ENCODE measurements at places on chromosomes 2 and 18. TPM values are rescaled to one million over a fixed set of nuclear protein-coding genes. Genes with fewer than 3 reads are reported as not detected.

GRCh38 chr2:120541553-120541932 lies 194.1 kb upstream of the GLI2 start:
- DNase-seq = no peak

DNA sequence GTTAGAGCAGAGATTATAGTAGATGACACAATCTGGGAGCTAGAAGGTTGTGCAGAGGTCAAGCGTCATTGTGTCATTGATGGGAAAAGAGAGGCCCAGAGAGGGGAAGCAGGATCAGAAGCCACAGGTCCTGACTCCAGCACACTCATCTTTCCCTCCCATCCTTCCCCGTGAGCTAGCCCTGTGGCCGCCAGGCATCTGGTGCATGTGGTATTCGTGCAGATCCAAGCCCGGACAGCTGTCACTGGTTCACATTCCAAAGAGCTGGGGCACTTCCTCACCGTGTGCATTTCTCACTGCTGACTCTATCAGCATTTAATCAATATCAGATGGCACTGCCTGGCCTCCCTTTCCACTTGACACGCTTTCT lies 94.1 kb upstream of the THOC1 start:
- no peak for DNase-seq

- peak; percentile 64 for DNase-seq
Measured at GRCh38 chr2:200258881-200259576, 47.5 kb upstream of the SPATS2L start.

LIMS4 gene
- not detected for total RNA-seq

DNA sequence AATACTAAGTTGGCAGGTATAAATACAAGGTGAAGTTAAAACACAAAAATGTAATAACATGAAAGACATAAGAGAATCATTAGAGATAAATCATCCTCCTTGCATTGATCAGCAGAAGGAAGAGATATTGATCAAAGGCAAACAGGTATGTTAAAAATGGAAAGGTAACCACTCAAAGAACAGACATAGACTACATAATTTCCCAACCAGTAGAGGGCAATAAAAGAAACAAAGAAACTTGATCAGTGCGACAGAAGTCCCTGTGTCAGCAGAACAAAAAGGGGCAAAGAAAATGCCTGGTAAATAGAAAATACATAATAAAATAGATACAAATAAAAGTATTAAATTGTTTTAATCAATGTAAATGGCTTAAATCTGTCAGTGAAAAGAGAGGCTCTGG lies 53.6 kb downstream of the FAM228A start:
- DNase-seq = peak; percentile 32

GRCh38 chr2:164015328-164016123 lies 279.7 kb upstream of the FIGN start:
- no peak for DNase-seq

DNA sequence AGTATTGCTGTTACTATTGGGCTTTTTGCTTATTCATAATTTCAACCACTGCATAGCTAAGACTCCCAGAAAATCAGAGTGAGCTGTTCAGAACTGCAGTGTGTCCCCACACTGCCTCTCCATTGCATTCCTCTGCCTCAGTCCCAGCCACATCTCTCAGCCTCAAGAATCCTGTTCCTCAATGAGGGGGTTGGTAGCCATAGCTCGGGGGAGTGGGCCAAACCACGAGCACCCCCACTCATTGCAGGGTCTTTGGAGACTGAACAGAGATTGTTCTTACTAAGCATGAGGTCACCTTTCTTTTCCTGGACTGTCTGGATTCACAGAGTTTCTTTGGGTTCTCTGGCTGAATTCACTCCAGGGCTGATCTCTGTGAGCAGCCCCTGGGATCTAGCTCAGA lies 161.1 kb downstream of the GFPT1 start:
- DNase-seq = no peak

DNA sequence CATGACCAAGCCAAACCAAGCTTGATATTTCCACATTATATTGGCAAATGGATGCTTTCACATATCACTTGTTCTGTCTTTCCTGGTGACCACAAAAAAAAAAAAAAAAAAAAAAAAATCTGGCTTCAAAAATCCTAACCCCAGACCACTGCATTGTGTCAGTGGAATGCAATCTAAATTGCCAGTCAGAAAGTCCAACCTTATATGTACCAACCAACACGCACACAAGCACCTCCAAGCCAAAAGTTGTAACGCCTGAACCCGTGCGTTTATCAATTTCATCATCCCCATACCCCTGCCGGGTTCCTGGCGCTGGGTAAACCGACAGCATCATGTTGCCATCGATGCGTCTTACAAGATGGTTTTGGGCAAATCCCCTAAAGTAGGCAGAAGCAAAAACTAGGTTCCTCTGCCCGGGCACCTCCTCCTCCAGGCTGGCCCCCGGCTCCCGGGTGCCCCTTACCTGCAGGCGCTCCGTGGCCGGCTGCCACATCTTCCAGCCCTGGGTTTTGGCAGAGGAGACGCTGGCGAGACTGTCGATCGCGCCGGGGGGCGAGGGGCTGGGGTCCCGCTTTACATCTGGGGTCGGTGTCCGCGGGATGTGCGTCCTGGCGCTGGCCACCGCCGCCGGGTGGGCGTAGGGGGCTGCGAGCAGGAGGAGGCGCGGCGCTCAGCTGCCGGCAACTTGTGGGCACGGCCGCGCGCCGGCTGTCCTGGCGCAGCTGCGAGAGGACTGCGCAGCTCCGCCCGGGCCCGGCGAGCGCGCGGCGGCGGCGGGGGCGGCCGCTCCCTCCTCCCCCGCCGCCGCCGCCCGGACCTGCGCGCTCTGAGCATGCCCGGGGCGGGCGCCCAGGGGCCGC lies at the start of gene PID1:
Gene PID1 (minus strand): TSS at position 737 of the 860 bp plus-strand sequence. CDS start 244 bp downstream, at position 493.
- peak; percentile 6 for DNase-seq

DNA sequence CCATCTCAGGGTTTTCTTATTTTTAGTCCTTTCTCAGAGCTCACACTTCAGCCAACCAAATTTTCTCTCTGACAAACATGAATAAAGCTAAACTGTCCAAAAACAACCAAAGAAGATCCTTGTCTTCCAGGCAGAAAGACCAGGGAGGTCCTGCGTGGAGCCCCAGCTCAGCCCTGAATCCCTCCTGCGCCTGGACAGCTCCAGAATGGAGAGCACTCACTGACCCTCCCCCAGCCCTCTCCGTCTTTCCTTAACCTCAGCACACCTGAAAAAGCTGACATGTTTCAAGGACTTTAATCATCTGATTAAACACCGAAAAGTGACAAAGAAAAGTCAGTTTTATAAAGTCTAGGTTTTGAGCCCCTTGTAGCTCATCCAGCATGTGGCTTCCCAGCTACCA lies 22.9 kb upstream of the GNAL start:
- DNase-seq = no peak

DNA sequence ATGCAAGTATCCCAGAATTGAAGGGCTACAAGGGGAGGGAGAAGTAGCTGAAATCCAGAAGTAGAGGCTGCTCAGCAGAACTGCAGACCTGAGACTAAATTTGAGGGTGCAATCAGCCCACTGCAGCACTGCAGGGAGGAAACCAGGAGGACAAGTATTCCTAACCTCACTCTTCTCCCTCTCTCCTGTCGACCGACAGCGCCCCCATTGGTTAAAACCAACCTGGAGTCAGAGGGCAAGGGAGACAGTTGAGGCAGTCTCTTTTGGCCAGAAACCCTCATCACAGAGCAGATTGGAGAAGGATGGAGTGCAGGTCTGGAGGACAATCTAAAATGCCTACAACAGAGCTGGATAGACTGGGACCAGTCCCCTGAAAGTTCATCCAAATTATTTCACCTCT lies 768.9 kb upstream of the KLHL29 start:
- DNase-seq = no peak

DNA sequence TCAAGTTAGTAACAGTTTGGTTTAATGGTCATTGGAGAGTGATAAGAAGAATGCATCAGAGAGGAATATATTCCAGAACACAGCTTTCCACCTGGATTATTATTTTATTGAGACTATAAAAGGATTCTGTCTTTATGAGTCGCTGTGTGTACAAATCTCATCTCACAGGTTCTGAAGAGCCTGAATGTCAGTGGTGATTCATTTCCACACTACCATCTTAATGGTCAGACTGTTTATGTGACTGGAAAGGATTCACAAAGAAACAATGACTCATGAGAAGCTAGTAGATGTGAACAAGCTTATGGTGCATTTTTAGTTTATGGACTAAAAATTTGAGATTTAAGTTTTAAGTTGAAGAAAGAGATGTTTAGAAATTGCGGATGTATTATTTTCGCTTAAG lies 685.4 kb upstream of the NRXN1 start:
- DNase-seq = peak; percentile 96

DNA sequence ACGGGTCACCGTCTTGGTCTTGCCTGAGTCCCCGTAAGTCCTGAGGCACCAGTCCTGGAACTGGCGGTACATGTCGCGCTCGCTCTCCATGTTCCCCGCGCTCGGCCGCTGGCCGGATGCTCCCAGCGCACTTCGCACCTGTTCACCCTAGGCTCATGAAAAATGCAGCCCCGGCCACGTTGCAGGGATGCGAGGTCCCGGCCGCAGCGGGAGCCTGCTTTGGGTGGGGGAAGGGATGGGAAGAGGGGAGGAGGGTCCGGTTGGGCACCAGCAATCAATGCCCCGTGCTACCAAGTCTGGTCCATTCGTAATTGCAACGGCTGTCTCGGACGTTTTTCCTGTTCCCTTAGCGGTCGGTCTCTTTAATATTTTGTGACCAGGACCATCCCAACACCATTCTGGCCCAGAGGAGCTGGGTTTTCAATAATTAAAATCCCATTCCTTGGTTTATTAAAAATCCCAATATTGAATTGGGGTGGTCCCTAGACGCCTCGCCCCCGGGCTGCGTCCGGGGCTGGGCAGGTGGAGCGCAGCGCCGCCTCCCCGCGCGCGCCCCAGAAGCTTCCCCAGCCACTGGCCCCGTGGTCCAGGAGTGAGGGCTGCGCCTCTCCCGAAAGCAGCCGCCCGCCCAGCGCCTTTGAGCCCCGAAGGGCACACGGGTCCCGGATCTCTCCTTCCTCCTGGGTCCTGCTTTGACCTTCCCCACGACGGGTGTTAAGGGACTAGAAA lies 1.4 kb downstream of the NOL4 start:
- no peak for DNase-seq

DNA sequence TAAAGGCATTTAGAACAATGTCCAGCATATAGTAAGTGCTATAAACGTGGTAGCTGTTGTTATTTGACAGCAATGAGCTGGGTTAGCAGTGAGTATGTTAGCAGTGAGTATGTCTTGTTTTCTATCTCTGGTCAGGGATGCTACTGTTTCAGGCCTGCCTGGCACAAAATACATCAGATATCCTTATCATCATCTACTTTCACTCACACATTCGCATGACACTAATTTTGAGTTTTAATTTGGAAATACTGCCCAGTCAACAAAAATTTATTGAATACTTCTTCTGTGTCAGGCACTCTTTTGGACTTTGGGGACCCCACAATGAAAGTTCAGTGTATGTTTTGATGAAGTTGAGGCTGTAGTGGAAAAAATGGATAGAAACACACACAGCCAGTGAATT lies 401.6 kb downstream of the CLIP4 start:
- no peak for DNase-seq

- DNase-seq = peak; percentile 63
Measured at GRCh38 chr2:65389476-65389875, 42.9 kb downstream of the SPRED2 start.

CD207 gene
- not detected for total RNA-seq

REEP1 gene
- under 0.01 TPM for total RNA-seq

RGPD3 gene
- total RNA-seq = 0.26 TPM

ANKRD29 gene
- total RNA-seq = 15.0 TPM

- DNase-seq = no peak
Measured at GRCh38 chr18:23188068-23188760, 52.9 kb downstream of the CABLES1 start.

DNA sequence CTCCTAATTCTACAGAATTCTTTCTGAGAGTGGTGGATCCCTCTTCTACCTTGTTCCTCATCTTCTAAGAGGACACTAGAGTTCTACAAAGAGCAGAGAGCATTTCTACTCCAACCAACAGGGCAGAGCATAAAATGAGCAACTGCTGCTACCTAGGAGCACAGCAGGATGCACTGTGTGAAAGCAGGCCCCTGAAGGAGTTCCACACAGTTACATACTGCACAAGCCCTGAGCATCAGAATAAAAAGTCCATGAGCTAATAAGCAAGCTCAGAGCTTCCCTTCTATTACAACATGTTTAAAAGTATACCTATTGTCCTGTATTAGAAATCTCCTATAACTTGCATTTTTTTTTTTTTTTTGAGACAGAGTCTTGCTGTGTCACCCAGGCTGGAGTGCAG lies 8.4 kb downstream of the FHL2 start:
- no peak for DNase-seq

DNA sequence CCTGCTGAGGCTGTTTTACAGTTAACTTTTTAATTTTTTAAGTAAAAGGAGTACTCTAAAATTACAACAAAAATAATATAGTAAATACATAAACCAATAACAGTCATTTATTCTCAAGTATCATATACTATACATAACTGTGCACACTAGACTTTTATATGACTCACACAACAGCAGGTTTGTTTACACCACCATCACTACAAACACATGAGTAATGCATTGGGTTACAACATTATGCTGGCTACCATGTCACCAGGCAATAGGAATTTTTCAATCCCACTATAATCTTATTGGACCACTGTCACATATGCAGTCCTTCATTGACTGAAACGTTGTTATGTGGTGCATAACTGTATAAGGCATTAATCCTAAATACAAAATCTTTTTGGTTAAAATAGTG lies 42.5 kb downstream of the RASGRP3 start:
- DNase-seq = peak; percentile 86

DNA sequence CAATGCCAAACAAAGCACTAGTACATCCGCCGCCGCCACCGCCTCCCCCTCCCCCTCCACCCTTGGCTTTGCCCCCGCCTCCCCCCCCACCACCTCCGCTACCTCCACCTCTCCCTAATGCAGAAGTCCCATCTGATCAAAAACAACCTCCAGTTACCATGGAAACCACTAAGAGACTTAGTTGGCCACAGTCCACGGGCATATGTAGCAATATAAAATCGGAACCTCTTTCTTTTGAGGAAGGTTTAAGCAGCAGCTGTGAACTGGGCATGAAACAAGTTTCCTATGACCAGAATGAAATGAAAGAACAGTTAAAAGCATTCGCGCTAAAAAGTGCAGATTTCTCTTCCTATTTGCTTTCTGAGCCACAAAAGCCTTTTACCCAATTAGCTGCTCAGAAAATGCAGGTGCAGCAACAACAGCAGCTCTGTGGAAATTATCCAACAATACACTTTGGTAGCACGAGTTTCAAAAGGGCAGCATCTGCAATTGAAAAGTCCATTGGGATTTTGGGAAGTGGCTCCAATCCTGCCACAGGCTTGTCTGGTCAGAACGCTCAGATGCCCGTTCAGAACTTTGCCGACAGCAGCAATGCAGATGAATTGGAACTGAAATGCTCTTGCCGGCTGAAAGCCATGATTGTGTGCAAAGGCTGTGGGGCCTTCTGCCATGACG lies 168.0 kb downstream of the ASXL3 start:
- DNase-seq = no peak

OR6B2 gene
- not detected for total RNA-seq

TMX3 gene
- total RNA-seq = 40.2 TPM

- peak; percentile 58 for DNase-seq
Measured at GRCh38 chr2:16140771-16141640, 200.7 kb downstream of the MYCN start.

- DNase-seq = no peak
Measured at GRCh38 chr2:230960026-230960425, 35.0 kb upstream of the GPR55 start.

Data from bronchial epithelial cell (primary cell).